GM23248 (cell line): ENCODE measurements at places on chromosomes 12 and 14.

- no peak for DNase-seq
Measured at GRCh38 chr12:13288501-13288900, 92.0 kb downstream of the EMP1 start.

DNA sequence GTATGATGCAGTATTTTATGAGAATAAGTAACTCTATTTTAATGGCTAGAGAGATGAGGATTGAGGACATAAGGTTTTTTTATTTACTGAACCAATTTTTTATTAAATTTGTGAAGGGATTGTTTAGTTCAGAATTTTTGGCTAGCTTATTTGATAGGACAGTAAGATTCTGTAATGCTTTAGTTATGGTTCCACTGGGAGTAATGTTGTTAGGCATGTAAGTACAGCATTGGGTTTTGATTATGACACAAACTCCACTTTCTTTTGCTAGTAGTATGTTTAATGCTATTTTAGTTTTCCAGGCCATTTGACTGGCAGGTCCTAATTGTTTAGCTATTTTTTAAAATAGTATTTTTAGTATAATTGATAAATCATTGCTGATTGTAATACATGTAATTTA is 33.8 kb upstream of the LRRC10 start:
- DNase-seq, result no peak

- DNase-seq, result no peak
Measured at GRCh38 chr14:67031920-67032774, 157.1 kb upstream of the GARIN2 start.

- no peak for DNase-seq
Measured at GRCh38 chr14:94066089-94066676, 14.8 kb downstream of the DDX24 start.

DNA sequence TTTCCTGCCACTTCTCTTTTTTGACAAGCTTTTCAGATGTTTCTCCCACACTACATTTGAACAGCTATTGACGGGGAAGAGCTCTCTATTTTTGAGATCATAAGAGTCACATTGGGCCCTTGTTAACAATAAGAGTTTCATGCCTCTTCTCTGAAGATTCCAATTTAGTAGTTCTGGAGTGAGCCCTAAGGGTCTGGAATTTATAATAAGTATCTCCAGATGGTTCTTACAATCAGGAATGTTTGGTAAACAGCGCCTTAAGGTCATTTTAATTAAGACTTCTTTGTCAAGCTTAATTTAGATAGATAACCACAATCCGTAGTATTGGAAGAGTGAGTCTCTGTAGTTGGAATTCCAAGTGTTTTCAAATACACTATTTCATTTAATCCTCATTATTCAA is 60.6 kb upstream of the HECTD1 start:
- DNase-seq, result no peak

DNA sequence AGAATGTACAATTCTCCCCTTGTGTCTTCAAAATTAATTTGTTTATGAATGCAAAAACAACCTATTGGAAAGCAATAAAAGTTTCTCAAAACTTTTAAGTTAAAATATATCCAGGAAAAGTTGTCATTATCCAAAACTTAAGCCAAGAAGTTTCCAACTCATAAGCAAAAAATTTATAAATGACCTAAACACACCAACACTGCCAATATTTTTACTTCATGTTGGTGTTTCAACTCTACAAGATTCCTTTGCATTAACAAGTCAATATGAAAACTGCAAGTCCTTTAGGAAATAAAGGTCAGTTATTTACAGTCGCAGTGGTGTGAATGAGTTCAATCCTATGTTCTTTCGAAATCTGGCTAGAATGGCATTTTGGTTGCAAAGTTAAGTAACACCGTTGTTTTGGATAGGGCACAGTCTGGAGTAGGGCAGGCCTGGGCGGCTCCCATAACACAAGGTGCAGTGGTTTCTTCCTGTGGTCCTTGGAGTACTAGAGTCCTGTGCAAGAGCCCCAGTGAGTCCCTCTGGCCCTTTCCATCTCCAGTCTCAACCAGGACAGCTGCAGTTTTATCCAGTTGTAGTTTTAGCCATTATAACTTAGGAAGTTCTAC is 151.4 kb downstream of the MED13L start:
- DNase-seq, result peak; percentile 67

DNA sequence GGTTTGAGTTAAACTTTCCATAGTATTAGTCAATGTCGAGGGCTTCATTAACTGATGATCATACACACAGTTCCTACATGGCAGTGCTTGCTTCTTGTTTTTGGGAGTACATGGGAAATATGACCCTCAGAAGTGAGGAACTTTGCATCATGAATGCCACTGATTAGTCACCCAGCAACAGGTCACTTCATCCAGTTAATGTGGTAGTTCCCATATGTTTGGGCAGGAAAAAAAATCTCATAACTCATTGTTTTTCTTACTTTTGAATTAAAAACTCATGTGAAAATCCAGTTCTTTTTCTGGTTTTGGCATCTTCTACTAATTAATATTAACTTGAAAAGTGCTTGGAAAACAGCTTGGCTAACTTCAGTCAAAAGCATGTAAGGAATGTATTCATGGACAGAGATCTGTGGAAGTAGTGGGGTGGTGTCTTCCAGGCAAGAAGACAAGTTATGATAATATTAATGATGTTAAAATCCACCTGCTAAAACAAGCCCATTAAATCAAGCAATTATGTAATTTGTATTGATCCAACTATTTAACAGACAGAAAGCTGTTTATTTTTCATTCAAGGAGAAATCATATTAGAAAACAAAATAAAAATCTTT is 309.1 kb upstream of the NAV3 start:
- DNase-seq, result peak; percentile 43

DNA sequence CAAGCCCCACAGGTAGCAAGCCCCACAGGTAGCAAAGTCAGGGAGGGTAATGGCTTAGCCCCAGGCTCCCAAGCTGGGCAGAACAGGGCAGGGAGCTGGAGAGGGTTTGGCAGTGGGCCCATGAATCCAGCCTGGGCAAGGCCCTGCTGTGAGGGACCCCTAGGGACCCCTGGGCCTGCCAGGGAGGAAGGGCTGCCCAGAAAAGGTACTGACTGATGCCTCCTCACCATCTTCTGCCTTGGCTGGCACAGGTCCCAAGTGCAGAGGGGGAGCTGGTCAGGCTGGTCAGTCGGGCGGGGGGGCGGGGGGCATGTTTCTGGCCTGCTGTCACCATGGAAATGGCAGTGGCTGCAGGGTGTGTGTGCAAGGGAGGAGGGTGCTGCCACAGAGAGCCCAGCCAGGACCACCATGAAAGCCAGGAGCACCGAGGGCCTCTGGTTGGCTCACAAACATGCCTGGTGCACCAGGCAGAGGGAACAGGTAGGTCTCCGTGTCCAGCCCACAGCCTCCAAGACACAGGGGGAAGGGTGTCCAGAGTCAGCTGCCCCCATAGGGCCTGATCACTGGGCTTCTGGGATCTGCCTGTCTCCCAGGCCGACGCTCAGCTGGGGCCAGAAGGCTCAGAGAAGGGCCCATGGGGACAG is 1.5 kb upstream of the CRIP2 start:
- no peak for DNase-seq

GRCh38 chr12:2332947-2333346 is 280.2 kb downstream of the CACNA1C start:
- DNase-seq, result no peak

DNA sequence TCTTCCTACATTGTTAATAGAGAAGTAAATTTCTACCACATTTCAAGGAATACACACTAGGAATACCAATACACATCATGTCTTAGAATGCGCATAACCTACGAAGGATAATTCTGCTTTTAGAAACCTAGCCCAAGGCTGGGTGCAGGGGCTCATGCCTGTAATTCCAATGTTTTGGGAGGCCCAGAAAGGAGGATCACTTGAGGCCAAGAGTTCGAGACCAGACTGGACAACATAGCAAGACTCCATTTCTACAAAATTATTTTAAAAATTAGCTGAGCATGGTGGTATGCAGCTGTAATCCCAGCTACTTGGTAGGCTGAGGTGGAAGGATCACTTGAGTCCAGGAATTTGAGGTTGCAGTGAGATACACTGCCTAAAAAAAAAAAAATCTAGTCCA is 206.9 kb downstream of the SOX5 start:
- no peak for DNase-seq
